ENCODE measurements at places on chromosomes 12 and 14.

DNA sequence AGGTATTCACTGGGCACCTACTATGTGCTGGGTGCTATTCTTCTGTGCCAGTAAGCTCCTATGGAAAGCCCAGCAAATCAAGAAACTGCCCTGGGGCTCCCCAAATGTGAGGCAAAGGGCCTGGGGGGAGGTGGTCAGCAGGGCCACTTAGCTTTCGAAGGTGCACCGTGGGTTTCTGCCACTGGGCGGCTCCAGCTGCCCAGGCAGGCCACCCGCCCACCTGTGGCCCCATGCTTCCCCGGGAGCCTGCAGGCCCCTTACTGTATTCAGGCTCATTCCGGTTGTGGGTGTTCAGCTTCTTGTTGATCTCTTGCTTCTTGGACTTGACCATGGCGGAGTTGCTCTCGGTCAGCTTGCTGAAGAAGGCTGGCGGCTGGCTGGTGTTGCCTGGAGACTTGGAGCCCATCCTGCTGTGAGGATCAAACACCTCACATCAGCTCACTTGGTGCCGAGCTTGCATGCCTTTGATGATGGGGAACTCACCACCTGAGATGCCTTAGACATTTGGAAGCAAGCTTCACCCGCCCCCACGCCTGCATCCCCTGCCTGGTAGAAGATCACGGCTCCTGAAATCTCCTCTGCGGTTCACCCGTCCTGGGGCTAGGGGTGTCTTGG is 37.3 kb downstream of the RFLNA start:
- no peak for DNase-seq

DNA sequence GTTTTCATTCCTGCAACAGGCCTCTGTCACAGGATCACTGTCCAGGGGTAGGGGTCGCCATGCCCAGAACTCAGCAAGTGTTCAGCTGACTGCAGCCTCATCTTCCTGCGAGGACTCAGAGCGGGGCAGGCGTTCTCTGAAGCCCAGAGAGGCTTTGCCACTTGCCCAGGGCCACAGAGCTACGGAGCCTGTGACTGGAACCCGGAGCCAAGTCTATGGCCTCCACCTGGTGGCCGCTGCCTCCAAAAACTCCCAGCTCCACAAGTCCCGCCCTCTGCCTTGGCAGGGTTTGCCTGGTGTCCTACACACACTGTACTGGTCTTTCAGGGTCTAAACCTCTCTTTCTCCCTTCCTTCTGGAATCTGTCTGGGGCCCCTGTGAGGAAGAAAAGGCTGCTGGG is 8.7 kb upstream of the PPP1R13B start:
- no peak for DNase-seq

- DNase-seq, result no peak
Measured at GRCh38 chr12:117606024-117606423, 244.6 kb upstream of the NOS1 start.

DNA sequence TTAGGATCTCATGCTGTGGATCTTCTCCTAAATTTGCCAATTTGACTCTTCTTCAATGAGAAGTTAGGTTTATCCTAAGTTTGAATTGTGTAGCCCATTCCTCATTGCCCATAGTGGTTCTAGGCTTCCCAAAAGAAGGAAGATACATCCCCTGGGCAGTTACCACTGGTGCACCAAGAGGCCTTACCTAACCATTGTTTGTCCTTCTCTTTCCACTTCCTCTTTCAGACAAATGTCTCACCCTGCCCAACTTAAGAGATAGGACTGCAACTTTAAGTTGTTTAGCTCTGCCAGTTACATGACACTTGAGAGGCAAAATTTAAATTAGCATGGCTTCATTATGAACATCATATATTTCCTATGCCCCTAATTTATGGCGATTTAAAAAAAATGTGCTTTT is 9.4 kb upstream of the KCNH3 start:
- DNase-seq, result no peak

DNA sequence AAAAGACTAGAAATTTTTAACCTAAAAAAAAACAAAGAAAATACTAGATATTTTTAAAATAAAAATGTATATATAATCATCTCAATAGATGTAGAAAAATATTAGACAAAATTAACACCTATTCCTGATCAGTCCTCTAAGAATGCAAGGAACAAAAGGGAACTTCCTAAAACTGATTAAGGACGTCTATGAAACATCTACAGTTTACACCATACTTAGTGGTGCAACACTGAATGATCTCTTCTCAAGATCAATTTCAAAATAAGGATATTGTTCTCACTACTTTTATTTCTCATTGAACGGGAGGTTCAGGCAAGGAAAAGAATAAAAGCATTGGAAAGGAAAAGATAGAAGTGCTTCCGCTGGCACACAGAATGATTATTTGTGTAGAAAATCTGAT is 16.0 kb downstream of the OLR1 start:
- DNase-seq, result no peak

- DNase-seq, result no peak
Measured at GRCh38 chr14:33165144-33165925, 226.7 kb downstream of the NPAS3 start.

GRCh38 chr12:15716581-15716980 is 72.6 kb downstream of the EPS8 start:
- no peak for DNase-seq

- DNase-seq, result no peak
Measured at GRCh38 chr14:72892103-72892878, 1.6 kb downstream of the DPF3 start.

DNA sequence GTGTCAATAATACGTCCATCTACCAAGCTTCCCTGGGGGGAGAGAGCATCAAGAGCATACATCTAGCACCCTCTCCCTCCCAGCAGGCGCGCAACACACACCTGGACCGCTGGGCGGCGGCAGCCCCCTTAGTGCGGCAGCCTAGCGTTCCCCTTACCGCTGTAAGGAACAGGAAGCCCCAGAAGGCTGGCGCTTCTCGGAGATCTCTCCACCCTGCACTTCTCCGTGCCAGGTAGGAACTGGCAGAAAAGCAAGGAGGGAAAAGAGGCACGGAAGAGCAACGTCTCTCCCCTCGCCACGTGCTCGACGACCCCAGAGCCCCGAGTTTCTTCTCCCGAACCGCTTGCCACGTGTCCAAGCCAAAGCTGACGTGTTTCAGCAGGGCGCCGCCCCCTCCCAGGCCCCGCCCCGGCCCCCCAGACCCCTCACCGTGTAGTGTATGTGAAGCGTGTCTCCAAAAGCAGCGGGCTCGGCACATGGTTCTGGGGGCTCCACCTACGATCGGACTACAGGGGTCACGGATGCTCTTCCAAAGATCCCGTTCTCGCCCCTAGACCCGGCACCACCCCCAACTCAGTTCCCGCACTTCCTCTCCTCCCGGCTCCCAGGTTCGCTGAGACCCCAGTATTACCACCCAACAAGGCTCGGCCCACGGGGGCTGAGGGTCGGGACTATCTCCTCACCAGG is 532 bp downstream of the FKBP11 start:
- no peak for DNase-seq

GRCh38 chr12:48979602-48980388 is 1.7 kb downstream of the WNT1 start:
- DNase-seq, result no peak

GRCh38 chr12:34207858-34208257 is 185.6 kb downstream of the ALG10 start:
- no peak for DNase-seq

DNA sequence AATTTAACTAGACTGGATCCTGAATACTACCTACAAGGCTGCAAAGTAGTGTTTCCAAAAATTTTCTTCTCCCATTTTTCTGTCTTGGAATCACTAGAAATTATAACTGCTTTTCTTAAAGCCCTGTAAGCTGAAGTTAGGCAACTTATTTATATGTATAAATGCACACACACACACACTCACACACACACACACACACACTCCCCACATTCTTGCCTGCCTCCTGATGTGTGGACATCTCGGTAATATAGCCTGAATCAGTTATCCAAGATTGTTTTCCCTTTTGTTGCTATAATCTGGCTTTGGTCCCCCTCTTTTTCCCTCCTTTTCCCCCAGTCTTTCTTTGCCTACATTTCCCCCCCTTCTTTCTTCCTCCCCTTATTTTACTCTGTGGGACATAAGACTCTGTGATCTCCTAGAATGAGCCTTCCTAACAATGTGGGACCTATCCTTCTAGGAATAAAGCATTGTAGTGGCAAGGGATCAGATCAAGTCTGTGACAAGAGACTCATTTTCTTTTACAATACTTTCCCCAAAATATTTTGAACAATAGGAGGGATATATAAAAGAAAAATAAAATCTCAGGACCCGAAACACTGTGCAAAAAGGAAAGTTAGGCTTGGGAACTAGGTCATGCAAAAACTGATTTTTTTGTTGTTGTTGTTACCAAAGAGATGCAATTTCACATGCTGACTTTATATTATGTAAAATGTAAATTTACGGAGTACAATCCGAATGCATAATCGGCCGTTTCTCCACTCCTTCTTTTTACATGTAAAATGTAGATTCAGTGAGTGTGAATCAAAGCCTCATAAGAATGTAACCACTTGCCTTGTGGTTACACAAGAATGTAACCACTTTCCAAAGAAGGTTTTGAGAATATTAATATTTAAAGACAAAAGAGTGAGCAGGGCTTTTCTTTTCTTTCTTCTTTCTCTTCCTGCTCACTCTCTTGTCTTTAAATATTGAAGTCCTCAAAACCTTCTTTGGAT is 26.3 kb upstream of the CD69 start:
- DNase-seq, result no peak

DNA sequence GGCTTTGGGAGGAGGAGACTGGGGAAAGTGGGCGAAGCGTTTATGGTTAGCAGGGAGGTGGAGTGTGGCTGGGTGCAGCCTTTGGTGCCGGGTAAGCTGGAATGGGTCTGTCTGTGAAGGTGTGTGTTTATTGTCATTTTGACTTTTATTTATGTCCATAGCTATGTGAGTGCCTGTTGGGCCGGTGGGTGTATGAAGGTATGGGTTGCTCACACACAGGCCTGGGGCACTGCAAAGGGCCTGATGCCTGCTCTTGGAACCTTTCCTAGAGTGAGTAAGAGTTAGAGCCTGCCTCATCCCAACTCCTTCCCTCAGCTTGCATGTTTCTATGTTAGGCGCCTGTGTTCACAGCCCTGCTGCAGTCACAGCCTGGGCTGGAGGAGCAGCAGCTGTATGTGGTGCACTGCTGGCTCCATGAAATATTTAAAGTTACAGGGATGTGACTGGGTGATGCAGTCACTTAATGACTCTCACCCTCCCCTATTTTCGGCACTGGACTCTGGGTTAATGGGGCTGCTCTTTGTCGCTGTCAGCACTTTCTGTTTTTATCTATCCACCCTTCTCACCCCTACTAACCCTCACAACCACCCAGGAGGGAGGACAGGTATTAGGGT is 2.6 kb upstream of the PPP1R1A start:
- no peak for DNase-seq

DNA sequence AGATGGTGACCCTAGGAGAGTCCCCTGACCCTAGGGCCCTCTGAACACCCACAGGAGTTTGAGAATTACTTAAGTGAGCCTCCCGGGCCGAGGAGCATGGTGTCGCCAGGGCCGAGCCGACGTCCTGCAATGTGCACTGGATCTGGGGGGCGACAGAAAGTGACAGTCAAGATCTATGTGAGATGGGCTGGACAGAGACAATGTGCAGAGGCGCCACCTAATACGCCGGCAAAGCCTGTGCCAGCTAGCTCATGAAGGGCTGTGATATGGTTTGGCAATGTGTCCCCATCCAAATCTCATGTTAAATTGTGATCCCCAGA is 11.6 kb downstream of the MMAB start:
- DNase-seq, result no peak

DNA sequence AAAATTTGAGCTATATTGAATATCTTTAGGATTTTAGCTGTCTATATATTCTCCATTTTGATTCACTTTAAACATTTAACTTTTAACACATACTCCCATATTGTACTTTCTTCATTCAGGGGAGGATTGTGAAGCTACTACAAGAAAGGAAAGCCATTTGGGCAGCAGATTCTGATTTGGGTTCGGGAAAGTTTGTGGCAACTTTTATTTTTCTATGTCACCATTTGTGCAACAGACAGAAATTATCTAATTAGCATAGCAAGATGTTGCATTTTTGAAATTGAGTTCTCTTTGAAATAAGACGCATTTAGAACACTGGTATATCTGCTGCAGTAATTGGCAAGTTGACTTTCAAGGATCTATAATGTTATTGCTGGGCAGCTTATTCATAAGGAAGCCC is 134.3 kb downstream of the KICS2 start:
- no peak for DNase-seq

- DNase-seq, result peak; percentile 46
Measured at GRCh38 chr14:56333359-56334292, 215.4 kb downstream of the PELI2 start.

DNA sequence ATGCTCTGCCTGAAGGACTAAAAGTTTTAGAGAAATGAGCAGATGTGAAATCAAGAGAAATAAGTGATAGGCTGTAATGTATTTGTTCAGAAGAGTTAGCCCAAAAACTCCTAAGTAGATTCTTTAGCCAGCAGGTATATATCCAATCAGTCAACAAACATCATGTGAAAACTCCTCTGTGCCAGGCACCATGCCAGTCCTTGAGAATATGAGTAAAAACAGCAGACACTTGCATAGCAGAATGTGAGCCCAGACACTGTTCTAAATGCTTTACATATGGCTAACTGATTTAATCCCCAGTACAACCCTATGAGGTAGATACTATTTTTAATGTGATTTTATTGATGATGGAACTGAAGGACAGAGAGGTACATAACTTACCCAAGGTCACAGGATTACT is 329.8 kb downstream of the PAWR start:
- no peak for DNase-seq

DNA sequence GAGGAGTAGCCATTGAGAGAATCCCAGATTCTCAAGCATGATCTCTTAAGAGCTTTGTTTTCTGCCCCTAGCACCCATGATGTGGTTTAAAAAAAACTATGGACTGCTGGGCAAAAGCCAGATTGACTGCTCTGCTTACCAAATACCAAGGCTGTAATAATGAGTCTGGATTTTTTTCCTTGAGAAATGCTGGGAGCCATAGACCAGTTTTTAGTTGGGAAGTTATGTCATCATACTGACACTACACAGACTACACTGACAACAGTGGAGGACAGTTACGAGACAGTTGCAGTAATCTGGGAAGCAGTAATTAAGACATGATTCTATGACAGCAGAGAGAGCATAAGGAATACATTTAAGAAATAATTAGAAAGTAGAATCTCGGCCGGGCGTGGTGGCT is 35.8 kb downstream of the SPATA7 start:
- DNase-seq, result no peak

- DNase-seq, result no peak
Measured at GRCh38 chr12:124774462-124775167, 89.0 kb downstream of the SCARB1 start.

GRCh38 chr14:27013678-27014077 is 415.8 kb upstream of the NOVA1 start:
- no peak for DNase-seq

- peak; percentile 66 for DNase-seq
Measured at GRCh38 chr14:62162998-62163589, 400.9 kb downstream of the SNAPC1 start.

GRCh38 chr12:112841240-112841639 is 49.7 kb downstream of the RPH3A start:
- DNase-seq, result no peak

- DNase-seq, result no peak
Measured at GRCh38 chr14:54570047-54570446, 3.1 kb downstream of the SAMD4A start.

GRCh38 chr12:68303850-68304249 is 28.3 kb downstream of the MDM1 start:
- DNase-seq, result no peak

Measured in COLO829 (cell line).